ENCODE measurements at places on chromosomes 2 and 18.
A peak's percentile ranks its signal among the peaks of the same experiment; 100 is the strongest.

- no peak for DNase-seq
These were observed 9.6 kb downstream of the SLC14A1 start for GRCh38 chr18:45733535-45733934.

GRCh38 chr2:208179028-208179609, 10.7 kb downstream of the C2orf80 start:
- no peak for DNase-seq

DNA sequence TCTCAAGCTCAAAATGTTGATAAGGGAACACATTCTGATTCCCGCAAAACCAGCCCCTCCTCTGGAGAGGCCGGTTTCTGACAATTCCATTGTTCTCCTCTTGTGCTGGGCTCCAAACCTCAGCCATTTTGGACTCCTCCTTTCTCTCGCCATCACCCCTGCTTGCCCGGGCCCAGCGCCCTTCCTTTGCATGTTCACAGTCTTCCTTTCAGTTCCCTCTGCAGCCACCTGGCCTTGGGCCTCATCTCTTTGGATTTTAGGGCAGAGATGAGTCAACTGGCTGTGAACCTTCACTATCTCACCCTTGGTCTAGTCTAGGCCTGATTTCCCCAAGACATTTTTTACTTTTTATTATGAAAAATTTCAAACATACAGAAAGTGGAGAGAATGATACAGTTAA, 155.9 kb upstream of the MAP3K20 start:
- DNase-seq, result no peak

GRCh38 chr2:30105556-30105955, 41.3 kb upstream of the YPEL5 start:
- no peak for DNase-seq

- no peak for DNase-seq
These were observed 35.2 kb downstream of the FAM228A start for GRCh38 chr2:24210106-24210455.

GRCh38 chr2:15913146-15913545, 27.2 kb upstream of the MYCN start:
- DNase-seq, result no peak

GRCh38 chr18:23238152-23238531, 102.9 kb downstream of the CABLES1 start:
- DNase-seq, result no peak

- DNase-seq, result no peak
These were observed 91.9 kb downstream of the QPCT start for GRCh38 chr2:37436323-37436722.

DNA sequence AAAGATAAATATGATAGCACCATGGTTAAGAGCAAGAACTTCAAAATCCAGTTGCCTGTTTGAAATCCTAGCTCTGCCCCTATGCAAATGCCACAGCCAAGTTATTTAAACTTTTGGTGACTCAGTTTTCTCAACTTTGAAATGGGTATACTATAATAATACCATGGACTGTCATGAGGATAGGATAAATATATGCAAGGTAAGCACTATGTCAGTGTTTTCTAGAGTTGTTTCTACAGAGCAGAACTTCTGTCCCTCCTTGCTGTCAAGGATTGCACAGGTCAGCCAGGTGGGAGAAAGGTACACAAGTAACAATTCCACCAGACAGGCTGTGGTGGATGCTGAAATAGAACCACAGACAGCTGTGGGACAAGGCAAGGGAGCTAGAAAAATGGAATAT, 55.7 kb upstream of the BOD1L2 start:
- no peak for DNase-seq

DNA sequence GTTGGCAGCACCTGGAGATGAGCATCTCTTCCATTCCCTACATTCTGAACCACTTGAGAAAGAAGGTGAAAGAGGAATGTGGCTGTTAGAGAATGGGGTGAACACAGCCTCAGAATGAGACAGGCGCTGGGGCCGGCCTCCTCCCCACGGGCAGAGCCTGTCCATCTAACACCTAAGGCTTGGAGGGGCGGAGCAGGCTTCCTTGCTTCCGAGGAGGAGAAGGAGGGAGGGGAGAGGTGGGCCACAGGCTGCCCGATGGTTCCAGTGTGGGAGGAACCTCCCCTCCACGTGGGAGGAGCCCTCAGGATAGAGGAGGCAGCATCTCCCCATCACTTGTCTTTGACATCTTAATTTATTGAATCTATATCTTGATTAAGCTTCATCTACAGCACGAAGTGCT, 68.6 kb downstream of the CIB4 start:
- no peak for DNase-seq

DNA sequence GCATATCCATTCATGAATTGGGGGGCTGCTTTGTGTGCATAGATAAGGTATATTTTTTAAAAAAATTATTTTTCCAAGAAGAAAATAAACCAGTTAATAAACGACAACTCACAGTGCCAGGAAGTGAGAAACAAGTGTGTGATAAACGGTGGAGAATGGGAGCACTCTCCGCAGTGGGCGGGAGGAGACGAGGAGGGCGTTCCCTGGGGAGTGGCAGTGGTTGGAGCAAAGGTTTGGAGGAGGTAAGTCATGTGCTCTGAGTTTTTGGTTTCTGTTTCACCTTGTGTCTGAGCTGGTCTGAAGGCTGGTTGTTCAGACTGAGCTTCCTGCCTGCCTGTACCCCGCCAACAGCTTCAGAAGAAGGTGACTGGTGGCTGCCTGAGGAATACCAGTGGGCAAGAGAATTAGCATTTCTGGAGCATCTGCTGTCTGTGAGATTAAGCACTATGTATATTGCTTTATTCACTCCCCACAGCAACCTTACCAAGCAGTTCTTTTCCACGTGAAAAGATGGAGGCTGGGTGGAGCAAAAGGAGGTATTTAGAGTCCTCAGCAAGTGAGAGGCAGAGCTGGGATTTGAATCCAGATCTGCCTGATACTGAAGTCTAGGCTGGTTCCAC, 27.0 kb upstream of the CASP8 start:
- peak; percentile 89 for DNase-seq

GRCh38 chr2:3198119-3198518, 179.5 kb downstream of the EIPR1 start:
- DNase-seq, result peak; percentile 15

DNA sequence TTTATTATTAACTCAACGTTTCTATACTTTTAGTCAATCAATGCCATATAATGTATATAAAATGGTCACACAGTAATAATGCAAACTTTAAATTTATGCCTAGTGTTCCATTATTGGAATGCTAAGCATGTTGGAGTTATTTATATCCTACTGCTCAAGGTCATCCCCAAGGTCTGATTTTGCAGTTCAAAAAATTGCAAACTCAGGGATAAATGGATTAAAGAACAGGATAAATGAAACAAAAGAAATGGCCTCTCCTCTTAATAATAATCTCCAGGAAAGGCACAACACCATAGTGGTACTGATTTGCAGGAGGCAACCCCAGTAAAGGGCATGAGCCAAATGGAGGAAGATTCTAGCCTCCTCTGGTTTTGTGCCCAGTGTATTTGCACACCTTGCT, 436.4 kb downstream of the EPHA4 start:
- no peak for DNase-seq

DNA sequence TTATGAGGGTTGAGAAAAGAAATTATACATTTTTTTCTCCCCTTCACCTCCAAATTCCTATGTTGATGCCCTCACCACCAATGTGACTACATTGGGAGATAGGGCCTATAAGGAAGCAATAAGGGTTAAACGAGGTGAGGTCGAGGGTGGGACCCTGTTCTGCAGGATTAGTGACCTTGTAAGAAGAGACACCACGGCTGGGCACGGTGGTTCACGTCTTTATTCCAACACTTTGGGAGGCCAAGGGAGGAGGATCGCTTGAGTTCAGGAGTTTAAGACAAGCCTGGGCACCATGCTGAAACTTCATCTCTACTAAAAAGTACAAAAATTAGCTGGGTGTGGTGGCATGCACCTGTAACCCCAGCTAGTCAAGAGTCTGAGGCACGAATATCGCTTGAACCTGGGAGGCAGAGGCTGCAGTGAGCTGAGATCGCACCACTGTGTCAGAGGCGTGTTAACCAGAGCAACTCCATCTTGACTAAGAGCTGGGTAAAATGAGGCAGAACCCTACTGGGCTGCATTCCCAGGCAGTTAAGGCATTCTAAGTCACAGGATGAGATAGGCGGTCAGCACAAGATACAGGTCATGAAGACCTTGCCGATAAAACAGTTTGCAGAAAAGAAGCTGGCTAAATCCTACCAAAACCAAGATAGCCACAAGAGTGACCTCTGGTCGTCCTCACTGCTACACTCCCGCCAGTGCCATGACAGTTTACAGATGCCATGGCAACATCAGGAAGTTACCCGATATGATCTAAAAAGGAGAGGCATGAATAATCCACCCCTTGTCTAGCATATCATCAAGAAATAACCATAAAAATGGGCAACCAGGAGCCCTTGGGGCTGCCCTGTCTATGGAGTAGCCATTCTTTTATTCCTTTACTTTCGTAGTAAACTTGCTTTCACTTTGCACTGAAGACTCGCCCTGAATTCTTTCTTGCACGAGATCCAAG, 77.0 kb downstream of the NCAPH start:
- DNase-seq, result no peak

DNA sequence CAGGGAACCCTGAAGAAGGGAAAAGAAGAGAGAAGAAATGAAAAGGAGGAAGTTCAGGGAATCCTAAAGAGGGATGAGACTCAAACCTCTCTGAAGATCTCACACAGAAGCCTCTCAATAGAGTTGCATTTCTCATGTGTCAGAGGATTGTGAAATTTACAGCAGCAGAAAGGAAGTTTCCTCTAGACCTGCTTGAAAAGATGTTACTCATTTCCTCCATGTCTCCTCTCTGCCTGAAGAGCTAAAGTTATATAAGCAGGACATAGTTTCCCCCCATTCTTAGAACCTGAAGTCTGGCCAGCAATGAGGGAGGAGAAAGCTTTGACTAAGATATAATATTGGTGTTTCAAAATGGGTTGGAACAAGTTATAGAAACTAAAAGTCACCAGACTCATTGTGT, 1155.6 kb downstream of the LRP1B start:
- DNase-seq, result no peak

DNA sequence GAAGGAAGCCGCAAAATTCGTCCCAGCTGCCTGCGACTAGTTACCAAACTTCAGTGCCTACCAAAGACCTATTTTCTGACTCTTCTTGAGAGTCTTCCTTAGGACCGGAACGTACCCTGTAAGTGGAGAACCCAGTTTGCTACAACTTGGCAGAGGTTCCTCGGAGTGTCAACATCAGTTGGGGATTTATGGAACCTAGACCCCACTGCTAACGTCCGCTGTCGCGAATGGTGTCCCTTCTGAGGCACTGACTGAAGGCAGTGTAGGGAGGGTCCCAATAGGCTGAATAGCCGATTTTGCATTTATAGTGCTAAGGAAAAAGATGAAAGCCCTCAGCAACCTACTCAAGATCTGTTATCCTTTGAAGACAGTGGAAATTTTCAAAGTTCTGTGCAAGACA, 568 bp upstream of the STK17B start:
- DNase-seq, result no peak

GRCh38 chr2:25532521-25532920, 140.9 kb downstream of the DTNB start:
- no peak for DNase-seq

DNA sequence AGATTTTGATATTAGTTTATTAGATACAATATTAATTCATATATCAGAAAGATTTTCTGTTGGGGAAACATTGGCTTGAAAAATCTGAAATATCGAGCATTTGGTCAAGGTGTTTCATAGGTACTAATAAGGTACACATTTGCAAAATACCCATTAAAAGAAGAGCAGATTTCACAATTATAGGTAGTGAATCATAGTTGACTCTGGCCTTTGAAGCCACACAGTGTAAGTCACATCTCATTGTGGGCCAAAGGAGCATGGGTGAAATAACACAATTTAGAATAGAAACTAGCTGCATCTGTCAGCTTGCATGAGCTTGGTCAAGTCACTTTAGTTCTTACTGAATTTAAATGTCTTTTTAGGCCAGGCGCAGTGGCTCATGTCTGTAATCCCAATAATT, 4.9 kb downstream of the KDM3A start:
- no peak for DNase-seq

DNA sequence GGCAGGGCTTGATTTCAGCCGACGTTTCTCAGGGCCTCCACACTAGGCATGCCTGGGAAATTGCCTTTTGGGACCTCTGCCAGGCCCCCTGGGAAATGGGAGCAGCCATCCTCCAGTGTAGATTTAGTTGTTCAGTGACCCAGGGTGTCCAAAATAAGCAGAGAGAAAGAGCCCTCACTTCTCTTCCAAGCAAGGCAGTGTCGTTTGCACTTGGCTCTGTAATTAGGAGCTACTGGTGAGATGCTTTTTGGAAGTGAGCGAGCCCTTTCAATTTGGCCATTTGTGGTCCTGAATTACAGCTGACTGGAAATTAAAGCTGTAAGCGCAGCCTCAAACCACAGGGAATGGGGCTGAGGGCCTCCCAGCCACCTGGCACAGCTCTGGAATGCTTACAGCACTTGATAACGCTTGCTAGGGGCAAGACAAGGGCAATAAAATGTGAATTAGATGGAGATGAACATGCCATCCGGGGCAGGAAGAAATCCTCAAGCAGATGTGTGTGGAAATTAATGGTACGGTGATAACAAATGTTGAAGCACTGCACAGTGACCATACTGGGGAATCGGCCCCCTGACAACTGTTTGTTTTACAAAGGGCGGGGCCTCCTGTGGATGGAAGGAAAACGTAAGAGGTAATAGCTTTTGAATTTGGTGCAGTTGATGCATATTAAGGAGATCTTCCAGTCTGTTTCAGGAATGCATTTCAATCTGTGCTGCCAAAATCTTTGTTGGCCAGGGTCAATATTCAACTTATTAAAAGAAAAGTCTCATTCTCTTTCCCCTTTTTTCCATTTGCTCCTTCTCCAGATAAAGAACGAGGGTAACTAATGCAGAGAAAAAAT, 173.1 kb downstream of the UXS1 start:
- no peak for DNase-seq

DNA sequence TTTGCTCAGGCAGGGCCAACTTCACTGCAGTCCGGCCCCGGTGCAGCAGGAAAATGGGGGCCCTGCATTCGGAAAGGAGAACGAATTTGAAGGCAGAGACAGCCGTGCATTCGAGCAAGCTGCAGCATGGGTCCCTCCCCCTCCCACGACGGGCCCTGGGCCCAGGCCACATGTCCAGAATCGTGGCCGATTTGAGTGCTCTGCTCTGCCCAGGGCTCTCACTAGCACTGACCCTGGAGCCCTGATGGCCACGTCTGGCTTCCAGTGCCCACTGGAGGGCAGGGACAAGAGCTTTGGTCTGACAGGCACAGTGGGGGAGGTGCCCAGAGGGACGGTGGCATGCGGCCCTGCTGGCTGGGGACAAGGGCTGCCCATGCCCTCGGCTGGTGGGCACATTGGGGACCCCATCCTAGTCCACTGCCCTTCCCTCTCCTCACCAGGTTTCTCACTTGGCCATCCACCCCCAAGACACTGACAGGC, 14.4 kb upstream of the KLHL30 start:
- no peak for DNase-seq

GRCh38 chr18:21803495-21803894, 62.9 kb downstream of the MIB1 start:
- no peak for DNase-seq

- DNase-seq, result no peak
These were observed 646.1 kb upstream of the ACVR2A start for GRCh38 chr2:147198651-147199171.
